Left renal cortex interstitium (tissue), 4 donors: ENCODE measurements at places on chromosomes 6 and 20. TPM values are rescaled to one million over a fixed set of nuclear protein-coding genes. Genes with fewer than 3 reads are reported as not detected.

- no peak for DNase-seq
Measured at GRCh38 chr6:4513561-4513960, 262.6 kb upstream of the CDYL start.

NHLRC1 gene
- 2.3 TPM for polyA plus RNA-seq

TINAG gene
- 30.3 TPM for polyA plus RNA-seq

DNA sequence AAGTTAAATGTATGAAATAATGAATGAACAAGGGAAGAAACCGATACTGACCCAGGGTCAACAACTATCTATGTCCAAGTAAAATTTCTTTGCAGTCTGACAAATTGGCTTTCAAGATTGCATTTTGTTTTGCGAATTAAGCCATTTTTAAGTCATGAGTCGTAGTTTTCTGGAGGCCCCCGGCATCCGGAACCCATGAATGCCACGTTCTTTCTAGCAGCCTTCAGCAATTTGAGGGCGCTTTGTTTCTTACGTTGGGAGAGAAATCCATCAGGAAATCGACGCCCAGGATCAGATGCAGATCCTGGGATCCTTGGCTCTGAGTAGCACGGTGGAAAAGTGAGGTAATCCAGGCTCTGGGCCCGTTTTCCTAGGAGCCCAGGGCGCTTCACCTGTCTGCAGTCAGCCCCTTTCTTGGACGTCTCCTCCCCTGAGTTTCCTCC, 309 bp upstream of the ABRACL start:
- DNase-seq = no peak

DNA sequence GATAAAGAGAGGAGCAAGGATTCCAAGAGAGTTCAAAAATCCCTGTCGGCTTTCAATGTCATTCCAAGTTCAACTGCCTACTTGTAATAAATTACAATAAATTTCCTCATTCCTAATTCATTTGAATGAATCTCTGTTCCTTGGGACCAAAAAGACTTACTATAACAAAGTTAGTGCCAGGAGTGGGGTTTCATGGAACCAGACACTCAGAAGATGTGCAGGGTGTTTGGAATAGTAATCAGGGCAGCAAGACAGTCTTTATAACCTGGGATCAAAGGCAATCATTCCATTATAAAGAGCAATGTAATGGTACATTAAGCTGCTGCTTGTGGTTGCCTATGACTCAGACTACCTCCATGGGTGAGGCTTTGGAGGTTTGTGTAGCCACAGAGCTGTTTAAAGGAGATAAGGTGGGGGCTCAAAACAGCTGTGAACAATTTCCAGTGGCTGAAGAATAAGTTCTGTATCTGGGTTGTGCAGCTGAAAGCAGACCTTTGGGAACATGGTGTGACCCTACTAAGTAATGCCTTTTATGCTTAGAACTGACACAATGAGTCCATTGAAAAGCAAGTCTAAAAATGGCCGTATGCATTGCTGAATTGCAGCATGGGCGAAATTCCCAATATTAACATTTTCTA, 159.9 kb downstream of the LINC00237 start:
- DNase-seq = no peak

DNA sequence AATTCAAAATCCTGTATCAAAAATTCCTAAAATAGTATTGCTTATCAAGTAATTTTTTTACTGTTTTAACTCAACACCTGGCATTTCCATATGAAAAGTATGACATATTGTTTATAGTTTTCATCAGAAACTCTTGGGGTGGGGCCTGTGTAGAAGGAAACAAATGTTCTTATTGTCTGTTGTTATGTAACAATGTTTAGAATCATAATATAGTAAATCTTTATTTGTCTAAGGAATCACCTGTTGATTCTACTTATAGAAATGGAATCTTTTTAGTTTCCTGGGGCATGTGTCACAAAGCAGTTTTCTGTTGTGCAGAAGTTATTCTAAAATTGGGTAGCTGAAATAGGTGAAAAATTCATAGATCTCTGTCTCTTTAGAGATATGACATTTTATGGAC, 4.9 kb downstream of the ARMC2 start:
- no peak for DNase-seq
